ENCODE measurements at places on chromosomes 7 and 10.
A peak's percentile ranks its signal among the peaks of the same experiment; 100 is the strongest.

GRCh38 chr7:51234139-51234538, 82.5 kb downstream of the COBL start:
- no peak for DNase-seq

DNA sequence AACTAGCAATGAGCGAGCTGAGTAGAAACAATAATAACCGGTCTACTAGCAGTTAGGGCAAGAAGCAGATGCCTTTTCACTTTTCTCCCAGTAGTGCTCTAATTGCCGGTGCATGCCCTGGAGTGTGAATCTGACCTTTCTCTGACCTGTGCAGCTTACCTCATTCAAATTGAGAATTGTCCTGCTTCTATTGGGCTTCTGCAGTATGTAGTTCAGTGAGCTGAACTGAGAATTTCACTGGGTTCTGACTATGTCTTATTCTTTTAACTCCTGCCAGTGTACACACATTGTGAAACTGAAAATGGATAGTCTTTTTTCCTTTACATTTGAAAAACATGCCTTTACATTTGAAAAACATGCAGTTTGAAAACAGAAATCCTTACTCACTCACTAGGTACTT, 157.9 kb upstream of the GRM3 start:
- DNase-seq = no peak

DNA sequence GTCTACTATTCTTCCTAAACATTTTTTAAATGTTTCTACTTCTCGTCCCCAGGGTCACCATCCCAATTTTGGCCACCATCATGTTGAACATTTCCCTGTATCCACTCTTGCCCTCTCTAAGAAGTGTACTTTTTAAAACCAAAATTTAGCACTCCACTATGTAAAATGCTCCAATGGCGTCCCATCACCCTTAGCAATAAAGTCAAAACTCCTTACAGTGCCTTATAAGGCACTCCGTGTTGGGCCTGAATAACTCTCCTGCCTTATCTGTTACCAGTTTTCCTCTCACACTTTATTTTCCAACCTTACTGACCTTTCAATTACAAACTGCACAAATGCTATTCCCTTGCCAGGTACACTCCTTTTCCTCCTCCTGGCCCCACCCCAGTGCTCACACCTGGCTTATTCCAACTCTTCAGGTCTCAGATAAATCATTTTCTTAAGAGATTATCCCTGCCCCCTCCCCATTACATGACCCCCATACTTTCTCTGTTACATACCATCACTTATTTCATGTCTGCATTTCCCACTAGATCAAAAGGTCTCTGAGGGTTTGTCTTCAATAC, 1.3 kb downstream of the TMEM168 start:
- DNase-seq = no peak

GRCh38 chr10:99536338-99537085, 3.8 kb downstream of the NKX2-3 start:
- DNase-seq = no peak

DNA sequence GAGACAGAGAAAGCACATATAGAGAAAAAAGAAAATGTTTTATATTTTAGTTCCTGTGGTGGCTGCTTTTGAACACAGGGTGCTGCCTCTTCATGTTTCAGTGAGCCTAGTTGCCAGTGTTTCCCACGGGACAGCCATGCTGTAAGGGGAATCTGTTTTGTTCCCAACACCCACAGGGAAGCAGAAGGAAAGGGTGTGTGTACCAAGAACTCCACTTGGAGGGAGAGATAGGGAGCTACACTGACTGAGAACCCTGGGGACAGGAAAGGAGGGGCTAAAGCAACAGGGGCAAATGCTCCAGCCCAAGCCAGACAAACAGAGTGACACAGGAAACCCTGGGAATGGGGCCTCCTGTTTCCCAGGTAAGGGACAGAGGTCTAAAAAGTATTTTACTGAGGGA, 40.2 kb downstream of the FRMPD2 start:
- DNase-seq = no peak

DNA sequence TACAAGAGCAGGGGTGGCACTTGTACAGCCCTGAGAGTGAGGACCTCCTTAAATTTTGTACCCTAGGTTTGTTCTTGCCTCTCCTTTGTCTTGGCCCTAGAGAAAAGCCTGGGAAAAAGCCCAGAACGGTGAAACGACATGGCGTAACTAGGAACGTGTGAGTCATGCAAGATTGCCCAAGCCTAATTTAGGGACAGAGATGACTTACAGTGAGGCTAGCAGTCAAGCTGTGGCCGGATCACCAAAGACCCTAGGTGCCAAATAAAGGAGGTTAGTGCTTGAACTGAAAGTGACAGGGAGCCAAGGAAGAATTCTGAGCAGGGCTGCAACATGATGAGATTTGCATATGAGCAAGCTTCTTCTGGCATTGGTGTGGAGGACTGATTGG, 25.1 kb downstream of the TBXAS1 start:
- DNase-seq = no peak

DNA sequence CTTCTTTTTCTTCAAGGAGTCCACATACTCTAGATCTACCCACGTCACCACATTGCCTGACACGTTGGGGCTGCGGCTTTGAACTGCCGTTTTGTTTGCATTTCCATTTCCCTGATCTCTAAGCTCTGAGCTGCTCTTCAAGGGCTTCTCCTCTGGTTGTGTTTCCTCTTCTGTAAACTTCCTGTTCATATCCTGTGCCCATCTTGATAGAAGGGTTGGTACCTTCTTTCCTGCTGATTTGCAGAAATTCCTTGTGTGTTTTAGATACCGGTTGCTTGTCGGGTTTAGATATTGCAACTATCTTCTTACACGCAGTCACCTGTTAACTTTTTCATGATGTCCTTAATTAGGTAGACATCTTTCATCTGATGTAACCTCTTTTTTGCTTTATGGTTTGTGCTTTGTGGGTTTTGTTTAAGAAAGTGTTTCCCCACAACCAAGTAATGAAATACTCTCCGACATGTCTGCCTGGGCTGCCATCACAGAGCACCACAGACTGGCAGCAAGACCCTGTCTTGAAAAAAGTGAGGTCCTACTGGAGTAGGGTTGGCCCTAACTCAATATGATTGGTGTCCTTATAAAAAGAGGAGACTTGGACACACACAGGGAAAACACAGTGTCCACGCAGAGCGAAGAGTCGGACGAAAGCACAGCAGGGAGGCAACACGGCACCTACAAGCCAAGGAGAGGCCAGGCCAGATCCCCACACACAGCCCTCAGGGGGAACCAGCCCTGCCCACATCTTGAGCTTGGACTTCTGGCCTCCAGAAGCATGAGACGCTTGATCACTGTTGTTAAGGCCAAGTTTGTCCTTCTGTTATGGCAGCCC, 99.1 kb upstream of the PDGFA start:
- DNase-seq = peak; percentile 69

- no peak for DNase-seq
Measured at GRCh38 chr7:134504660-134505164, 22.7 kb upstream of the AKR1B10 start.

DNA sequence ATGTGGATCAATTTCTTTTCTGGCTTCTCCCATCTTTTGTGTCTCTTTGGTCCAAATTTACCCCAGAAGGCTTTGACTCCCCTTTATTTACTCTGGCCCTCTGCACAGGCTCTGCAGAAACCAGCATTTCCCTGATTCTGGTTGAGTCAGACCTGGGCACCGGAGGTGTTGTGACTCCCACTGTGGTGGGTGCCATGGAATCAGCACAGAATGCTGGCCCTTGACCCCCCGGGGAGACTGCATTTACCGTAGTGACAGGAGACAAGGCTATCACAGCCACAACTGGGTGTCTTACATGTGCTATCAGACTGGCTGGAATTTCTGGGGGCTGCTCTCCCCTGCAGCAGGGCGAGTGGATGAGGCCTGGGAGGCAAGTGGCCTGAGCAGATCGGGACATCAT, 37.6 kb downstream of the PLXDC2 start:
- no peak for DNase-seq

- DNase-seq = no peak
Measured at GRCh38 chr7:2157473-2158279, 75.1 kb downstream of the MAD1L1 start.

GRCh38 chr7:128420773-128421172, 11.0 kb upstream of the IMPDH1 start:
- DNase-seq = no peak

DNA sequence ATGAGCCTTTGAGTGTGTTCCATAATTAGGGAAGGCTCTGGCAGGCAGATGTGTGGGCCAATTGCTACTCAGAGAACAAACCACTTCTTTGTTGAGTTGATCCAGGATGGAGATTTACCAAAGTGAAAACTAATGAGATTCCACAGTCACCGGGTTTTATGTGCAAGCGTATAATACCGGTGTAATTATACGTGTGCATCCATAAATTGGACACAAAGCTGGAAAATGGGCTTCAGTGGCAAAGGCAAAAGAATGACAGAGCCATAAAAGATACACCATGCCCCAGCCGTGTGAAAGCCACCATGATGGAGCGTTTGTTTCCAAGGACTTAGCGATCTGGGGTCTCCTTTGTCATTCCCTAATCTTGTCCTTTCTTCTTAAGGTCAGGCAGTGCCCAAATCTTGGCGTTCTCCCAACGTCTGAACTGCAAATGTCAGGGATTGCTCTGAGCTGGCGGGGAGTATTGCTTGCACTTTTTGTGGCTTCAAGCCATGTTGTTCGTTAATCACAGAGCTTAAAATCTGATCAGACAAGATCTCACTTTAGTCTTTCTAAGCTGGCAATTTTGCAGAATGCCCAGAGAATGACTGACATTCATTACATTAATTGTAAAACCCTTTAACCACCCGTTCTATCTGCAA, 70.1 kb downstream of the NPTX2 start:
- DNase-seq = no peak

- no peak for DNase-seq
Measured at GRCh38 chr10:115921795-115922194, 351.2 kb downstream of the GFRA1 start.

DNA sequence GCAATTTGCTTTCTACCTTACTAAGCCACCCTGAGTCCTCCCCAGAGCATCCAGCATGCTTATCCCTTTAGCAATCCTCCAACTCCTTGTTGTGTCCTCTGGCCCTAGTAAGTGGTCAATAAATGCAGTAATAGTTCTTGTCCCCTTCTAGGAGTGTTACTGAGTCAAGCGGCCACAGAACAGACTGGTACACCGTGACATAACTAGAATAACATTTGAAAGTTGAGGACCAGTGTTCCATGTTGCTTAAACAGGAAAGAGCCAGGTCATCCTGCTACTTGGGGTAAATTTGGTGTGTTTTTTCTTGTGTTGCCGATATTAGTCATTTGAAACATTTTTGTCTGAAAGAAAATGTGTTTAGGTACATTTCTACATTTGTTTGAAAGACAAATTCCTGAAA, 4.8 kb upstream of the CDK6 start:
- no peak for DNase-seq

- DNase-seq = no peak
Measured at GRCh38 chr10:92640107-92640506, 47.2 kb downstream of the KIF11 start.

DNA sequence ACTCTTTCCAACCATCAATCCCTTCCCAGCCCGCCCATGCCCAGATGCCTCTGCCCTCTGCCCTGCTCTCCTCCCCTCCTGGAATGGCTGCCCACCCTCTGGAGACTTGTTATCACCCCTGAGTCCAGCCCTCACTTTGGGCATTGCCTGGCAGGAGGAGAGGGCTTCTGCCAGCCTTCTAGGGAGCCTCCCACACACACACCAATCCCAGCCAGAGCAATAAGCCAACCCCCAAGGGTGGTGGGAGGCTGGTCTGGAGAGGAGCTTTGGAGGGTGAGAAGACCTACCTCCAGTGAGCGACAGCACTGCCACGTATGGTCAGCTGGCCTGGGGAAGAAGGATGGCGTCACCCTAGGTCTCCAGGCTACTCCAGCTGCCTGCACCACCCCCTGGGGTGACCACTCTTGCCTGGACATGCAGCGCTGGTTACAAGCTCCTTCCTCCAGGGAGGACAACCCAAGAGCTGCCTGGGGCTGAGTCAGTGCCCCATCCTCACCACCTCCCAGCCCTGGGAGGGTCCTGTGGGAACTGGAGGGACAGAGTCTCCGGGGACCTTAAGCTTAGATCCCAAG, 8.4 kb downstream of the C10orf105 start:
- no peak for DNase-seq

GRCh38 chr7:139018910-139019309, 16.9 kb downstream of the ZC3HAV1L start:
- DNase-seq = no peak

All from activated T-cell treated with anti-CD3 and anti-CD28 coated beads, Interleukin-2, amount 50 U/mL, for 1 hour (primary cell).